Activated CD4-positive, alpha-beta T cell treated with anti-CD3 and anti-CD28 coated beads for 36 hours (primary cell): ENCODE measurements at places on chromosomes 7 and 10.

- H3K27ac ChIP-seq: peak overlapping the region; percentile 92
- peaks cover 23% of the 10 kb centered on the region for H3K36me3 ChIP-seq
- H3K4me1 ChIP-seq: peaks cover 36% of the 10 kb centered on the region
- peak overlapping the region; percentile 40 for H3K4me3 ChIP-seq
Observed at GRCh38 chr10:15122477-15123030, 25.4 kb downstream of the RPP38 start.

DNA sequence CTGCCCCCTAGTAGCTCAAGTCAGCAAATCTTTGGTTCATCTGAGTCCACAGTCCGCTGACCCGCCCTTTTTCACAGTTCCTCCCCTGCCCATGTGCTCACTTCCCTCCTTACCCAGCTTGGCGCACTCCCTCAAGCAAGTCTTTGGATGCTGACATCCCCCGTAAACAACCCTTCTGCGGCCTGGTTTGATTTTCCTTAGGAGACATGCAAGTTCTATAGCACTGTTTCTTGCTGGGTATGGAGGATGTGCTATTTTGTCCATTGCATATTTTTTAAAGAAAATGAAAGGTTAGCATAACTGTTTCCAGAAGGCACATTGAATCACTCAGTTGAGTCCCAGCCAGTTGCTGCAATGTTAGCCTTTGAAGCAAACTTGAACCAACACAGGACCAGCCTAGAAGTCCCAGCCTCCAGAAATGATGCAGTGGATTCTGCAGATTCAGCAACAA, 38.2 kb downstream of the HTRA1 start:
- H3K27me3 ChIP-seq: no peaks in the 10 kb centered on the region
- H3K4me3 ChIP-seq: no peak overlapping the region
- no peak overlapping the region for H3K27ac ChIP-seq
- H3K4me1 ChIP-seq: peaks cover 6% of the 10 kb centered on the region

- peak; percentile 36 for DNase-seq
- no peak overlapping the region for H3K4me3 ChIP-seq
- H3K4me1 ChIP-seq: peaks cover 23% of the 10 kb centered on the region
- peaks cover 10% of the 10 kb centered on the region for H3K36me3 ChIP-seq
- H3K27ac ChIP-seq: no peak overlapping the region
- no peaks in the 10 kb centered on the region for H3K27me3 ChIP-seq
Observed at GRCh38 chr7:1537535-1538412, 7.3 kb downstream of the MAFK start.

DNA sequence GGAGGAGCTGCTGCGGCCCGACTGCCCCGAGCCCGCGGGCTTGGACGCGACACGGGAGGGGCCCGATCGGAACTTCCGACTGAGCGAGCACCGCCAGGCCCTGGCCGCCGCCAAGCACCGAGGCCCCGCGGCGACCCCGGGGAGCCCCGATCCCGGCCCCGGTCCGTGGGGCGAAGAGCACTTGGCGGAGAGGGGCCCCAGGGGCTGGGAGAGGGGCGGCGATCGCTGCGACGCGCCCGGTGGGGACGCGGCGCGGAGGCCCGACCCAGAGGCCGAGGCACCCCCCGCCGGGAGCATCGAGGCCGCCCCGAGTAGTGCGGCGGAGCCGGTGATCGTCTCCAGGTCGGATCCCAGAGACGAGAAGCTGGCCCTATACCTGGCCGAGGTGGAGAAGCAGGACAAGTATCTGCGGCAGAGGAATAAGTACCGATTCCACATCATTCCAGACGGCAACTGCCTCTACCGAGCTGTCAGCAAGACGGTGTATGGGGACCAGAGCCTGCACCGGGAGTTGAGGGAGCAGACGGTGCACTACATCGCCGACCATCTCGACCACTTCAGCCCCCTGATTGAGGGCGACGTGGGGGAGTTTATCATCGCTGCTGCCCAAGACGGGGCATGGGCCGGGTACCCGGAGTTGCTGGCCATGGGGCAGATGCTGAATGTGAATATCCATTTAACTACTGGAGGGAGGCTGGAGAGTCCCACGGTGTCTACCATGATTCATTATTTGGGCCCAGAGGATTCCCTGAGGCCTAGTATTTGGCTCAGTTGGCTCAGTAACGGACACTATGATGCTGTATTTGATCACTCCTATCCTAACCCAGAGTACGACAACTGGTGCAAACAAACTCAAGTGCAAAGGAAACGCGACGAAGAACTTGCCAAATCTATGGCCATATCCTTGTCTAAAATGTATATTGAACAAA, 1.4 kb downstream of the OTUD1 start:
- peak overlapping the region; percentile 85 for H3K4me3 ChIP-seq
- peaks cover 9% of the 10 kb centered on the region for H3K36me3 ChIP-seq
- peak overlapping the region; percentile 90 for H3K27ac ChIP-seq
- DNase-seq: peak; percentile 59

DNA sequence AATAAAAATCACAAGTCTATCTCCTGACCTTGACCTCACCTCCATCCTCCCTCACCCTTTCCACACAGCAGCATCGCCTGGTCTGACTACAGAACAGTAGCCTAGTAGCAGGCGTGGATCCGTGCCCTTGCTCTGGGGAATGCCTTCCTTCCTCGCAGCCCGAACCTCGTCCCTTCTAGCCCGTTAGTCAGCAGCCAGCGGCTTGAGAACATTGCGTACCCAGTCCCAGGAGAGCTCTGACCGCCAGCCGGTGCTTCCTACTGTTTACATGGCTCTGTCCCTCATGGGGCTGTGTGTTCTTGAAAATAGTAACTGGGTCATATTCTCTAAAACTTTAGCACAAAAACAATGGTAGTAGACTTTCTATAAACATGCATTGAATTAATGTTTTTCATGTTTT, 682.7 kb upstream of the IGFBP3 start:
- H3K4me1 ChIP-seq: no peaks in the 10 kb centered on the region
- H3K36me3 ChIP-seq: no peaks in the 10 kb centered on the region
- no peak for DNase-seq
- H3K27me3 ChIP-seq: no peaks in the 10 kb centered on the region
